Type B pancreatic cell (in vitro differentiated cells): ENCODE measurements at places on chromosomes 7 and 10. TPM values are rescaled to one million over a fixed set of nuclear protein-coding genes. Genes with fewer than 3 reads are reported as not detected.

CFAP70 gene
- 4.9 and 9.7 TPM in 2 replicates for total RNA-seq

EVX1 gene
- total RNA-seq, result 0.41 and 0.71 TPM in 2 replicates

CTTNBP2 gene
- 30.2 and 36.9 TPM in 2 replicates for total RNA-seq

TRIM50 gene
- total RNA-seq, result 0.76 and 4.6 TPM in 2 replicates

BICC1 gene
- 8.6 and 15.2 TPM in 2 replicates for total RNA-seq

- no peak for DNase-seq
Measured at GRCh38 chr10:126387931-126388911, at the start of gene ADAM12. Gene ADAM12 (minus strand): TSS chr10:126388477. CDS start chr10:126388145, 332 bp downstream.

DNA sequence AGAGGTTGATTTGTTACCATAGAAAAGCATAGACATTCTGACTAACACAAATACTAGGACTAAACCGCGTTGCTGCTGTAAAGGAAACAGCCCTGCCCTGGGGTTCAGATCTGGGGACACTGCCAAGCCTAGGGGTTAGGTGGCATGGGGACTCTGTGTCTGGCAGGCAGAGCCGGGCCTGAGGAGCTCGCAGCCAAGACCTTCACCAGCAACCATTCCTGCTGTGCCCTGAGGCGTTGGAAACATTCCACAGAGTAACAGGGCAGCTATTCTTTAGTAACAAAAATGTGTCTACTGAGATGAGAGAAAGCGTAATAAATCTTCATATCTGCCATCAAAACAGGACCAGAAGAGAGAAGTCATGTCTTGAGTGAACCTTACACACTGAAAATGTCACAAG is 280.5 kb downstream of the POM121L12 start:
- no peak for DNase-seq

DNA sequence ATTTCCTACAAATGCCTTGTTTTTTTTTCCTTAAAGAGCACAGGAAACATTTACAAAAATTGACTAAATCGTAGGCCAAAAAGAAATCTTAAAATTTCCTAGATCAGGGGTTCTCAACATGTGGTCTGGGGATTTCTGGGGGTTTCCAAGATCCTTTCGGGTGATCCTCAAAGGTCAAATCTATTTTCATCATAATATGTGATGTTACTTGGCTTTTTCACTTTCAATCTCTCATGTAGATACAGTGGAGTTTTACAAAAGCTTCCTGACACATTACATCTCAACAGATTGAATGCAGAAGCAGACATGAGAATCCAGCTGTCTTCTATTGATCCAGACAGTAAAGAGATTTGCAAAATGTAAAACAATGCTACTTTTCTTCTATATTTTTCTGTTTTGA is 497.3 kb downstream of the INHBA start:
- DNase-seq, result no peak
